ENCODE measurements at places on chromosomes 1 and 21. TPM values are rescaled to one million over a fixed set of nuclear protein-coding genes. Genes with fewer than 3 reads are reported as not detected.
A peak's percentile ranks its signal among the peaks of the same experiment; 100 is the strongest.

The ITLN2 gene
- 17.5 TPM for total RNA-seq

GRCh38 chr1:226533220-226533619 lies 15.3 kb upstream of the STUM start:
- H3K27ac ChIP-seq = no peak overlapping the region
- no peak for DNase-seq
- H3K36me3 ChIP-seq = no peaks in the 10 kb centered on the region
- no peaks in the 10 kb centered on the region for H3K27me3 ChIP-seq
- H3K4me3 ChIP-seq = no peak overlapping the region

DNA sequence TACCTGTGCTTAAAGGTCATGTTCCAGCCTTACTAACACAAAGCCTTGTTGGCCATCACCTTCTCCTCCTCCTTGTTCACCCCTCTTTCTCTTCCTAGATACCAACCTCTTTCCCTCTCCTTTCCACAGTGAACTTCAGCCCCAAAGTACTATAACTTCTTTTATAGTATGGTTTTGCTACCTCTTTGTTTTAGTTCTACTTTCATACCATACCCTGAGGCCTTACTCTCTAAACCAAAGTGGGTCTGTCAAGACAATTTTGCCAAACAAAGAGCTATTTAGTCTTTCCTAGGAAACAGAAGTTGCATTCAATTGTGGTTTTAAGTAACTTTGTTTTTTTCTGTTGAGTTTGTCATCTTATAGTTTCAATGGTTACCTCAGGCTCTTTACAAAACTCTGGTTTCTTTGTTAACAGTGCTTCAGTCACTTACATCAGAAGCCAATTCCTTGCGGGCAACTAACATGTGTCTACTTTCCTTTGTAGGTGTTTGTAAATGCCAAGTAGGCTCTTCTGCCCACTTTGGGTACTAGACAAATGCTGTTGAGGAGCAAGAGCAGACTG lies 623.9 kb upstream of the PKN2 start:
- DNase-seq = no peak
- H3K27ac ChIP-seq = no peak overlapping the region
- no peak overlapping the region for H3K4me3 ChIP-seq

- no peak overlapping the region for H3K27ac ChIP-seq
- peak overlapping the region; percentile 93 for H3K4me3 ChIP-seq
- no peaks in the 10 kb centered on the region for H3K4me1 ChIP-seq
Observed at GRCh38 chr1:62198781-62199125, 4.1 kb downstream of the L1TD1 start.

DNA sequence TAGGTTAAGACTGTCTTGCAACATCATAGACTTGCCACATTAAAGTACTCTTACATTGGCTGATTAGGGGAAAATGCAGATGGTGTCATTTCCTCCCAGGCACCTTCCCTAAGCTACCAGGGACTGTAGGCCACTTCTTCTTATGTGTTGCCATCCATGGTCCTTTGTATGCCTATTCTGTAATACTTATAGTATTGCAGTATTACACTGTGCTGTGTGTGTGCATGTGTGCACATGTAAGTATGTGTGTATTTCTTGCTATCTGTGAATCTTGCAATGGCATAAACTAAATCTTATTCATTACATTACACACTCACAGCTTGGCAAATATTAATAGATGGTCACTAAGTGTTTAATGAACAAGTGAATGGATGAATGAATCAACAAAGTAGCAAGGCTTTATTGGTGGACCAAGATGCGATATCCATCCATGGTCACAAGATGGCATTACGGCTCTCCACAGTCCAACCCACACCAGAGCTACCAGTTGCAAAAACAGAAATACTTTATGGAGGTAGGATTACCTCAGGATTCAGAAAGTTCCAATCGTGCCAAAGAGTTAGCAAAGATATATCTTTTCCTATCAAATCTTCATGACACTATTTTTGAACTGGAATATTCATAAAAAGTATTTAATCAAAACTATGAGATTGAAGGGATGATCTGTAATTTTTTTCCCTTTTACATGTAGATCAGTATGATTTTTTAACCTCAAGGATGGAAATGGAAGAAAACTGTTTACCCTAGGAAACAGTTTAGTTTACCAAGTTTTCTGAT lies 160.2 kb downstream of the DENND1B start:
- no peaks in the 10 kb centered on the region for H3K27me3 ChIP-seq
- peak; percentile 71 for DNase-seq
- H3K36me3 ChIP-seq = no peaks in the 10 kb centered on the region
- H3K27ac ChIP-seq = no peak overlapping the region

Data from endodermal cell (in vitro differentiated cells).